Activated T-cell treated with anti-CD3 and anti-CD28 coated beads, Interleukin-2, amount 50 U/mL, for 4 hours (primary cell): ENCODE measurements at places on chromosomes 5 and 9.

- DNase-seq: no peak
Measured at GRCh38 chr5:95114305-95114704, 170.6 kb downstream of the MCTP1 start.

- no peak for DNase-seq
Measured at GRCh38 chr5:157473383-157474320, 13.6 kb downstream of the NIPAL4 start.

- no peak for DNase-seq
Measured at GRCh38 chr5:138252944-138253343, 21.5 kb downstream of the GFRA3 start.

DNA sequence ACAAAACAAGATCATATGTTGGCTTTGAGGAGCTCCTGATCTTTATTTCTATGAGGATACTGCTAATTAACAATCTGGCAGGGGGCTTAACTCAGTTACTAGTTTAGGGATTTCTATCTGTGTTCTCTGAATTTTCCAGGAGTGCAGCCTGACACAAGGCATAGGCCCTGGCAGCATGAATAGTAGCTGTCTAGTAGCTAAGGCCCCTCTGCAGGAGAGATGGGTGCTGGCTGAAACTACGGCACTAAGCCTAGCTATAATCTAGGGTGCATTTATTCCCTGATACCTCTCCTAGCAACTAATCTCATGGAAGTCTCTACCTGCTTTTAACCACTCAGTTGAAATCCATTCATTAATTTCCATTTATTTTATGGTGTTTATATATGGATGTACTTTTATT lies 268.2 kb downstream of the TMEM232 start:
- no peak for DNase-seq

DNA sequence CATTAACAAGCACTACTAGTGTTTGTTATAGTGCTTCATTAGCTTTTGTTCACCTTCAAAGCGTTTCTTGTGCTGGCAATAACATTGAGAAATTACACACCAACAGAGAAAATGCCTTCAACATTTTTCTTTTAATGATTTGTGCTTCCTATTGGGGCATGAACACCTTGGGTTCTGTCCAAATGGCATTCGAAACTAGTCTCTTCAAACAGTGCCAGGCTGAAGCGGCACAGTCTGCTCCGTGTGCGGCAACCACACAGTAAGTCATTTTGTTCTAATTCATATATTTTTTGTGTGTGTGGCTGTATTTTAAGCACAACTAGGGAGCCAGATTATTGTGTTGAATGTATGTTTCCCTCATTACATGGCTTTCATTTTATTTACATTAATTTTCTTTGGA lies 414.7 kb upstream of the SGCD start:
- DNase-seq: no peak

DNA sequence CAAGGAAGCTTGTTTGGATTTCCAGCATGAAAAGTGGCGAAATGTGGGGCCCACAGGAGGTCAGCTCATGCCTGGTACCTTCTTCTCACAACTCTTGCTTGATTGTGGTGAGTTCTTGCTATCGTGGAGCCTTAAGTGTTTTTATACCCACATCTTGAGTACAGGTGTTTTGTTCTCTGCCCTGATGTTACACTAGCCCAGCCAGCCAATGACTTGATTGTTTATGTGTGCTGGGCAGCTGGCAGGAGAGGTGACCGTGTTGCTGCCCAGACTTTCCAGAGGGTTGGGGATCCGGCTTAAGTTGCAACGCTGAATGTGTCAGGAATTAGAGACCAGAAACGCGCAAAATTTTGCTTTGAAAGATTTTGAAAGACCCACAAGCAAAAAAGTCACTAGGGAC lies 24.0 kb upstream of the TPPP start:
- no peak for DNase-seq

GRCh38 chr5:80754900-80755299 lies 100.1 kb upstream of the DHFR start:
- DNase-seq: no peak

DNA sequence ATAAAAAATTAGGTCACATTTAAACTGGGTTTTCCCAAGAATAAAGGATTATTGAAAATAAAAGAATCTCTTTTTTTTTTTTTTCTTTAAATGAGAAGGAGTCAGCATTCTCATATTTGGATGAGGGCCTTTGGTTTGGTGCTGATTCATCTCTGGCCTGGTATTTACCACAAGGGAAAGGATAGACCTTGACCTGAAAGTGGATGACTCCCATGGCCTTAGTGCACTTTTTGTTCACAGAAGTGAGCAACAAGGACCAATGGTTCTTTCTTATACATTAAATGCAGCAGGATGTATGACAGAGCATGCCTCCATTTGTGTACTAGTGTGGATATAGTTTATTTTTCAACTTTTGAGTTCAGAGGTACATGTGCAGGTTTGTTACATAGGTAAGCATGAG lies 6.9 kb downstream of the YTHDC2 start:
- DNase-seq: no peak

- DNase-seq: no peak
Measured at GRCh38 chr5:81044868-81045267, 84.7 kb downstream of the RASGRF2 start.

- no peak for DNase-seq
Measured at GRCh38 chr9:71885467-71885866, 25.5 kb downstream of the ABHD17B start.

GRCh38 chr9:5425006-5425628 lies 12.6 kb downstream of the PLGRKT start:
- no peak for DNase-seq

- no peak for DNase-seq
Measured at GRCh38 chr5:72325566-72326305, 5.6 kb downstream of the PTCD2 start.

GRCh38 chr9:134563397-134563796 lies 78.2 kb upstream of the COL5A1 start:
- no peak for DNase-seq

DNA sequence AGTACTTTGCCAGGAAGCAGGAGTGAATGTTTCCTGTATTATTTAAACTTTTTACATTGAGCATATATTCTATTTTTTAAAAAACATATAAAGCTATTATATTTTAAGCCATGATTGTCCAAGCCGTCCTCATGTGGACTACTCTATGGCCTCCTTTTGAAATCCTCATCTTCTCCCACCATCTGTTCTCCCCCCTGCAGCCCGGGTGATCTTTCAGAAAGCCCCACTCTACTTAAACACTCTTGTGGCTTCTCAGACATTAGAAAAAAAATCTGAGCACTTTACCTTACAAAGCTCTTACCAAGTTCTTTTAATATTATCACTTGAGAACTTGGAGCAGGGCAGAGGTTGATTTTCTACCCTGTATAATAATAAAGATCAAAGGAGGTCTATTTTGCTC lies 95.4 kb downstream of the CAVIN4 start:
- no peak for DNase-seq

DNA sequence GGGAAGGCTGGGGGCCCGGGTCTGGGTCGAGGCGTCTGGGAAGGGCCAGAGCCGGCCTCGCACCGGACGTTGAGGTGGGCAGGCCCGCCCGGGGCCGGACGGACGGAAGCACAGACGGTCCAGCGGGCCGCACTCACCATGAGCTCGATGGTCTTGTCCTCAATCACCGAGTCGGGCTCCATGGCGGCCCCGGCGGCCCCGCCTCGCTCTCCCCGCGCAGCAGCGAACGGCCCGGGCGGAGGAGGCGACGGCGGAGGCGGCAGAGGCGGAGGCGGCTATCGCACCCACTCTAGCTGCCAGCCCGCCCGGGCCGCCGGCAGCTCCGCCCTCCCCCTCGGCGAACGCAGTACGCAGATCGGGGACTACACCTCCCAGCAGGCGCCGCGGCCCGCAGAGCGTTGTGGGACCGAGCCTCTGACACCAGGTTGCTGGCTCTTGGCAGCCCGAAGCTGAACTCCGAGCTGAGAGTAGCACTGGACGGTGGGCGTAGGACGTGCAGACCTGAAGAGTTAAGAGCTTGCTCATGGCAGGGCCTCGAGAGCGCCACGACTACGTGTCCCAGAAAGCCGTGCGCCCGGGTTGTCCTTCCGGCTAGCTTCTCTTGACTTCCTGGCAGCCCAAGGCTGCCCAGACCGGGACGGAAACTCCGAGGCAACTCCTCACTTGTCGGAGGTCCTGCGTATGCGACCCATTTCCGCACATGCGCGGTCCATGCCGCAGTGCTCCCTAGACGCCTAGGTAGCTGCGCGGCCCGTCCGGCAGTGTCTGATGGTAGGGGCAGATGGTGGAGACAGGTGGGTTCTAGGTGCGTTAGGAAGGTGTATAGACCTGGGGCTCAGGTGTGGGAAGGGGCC lies at the start of gene FBXW11:
FBXW11 (minus strand) TSS at position 318 of the 854 bp plus-strand sequence; CDS start at position 182, 136 bp downstream.
- DNase-seq: peak; percentile 89

DNA sequence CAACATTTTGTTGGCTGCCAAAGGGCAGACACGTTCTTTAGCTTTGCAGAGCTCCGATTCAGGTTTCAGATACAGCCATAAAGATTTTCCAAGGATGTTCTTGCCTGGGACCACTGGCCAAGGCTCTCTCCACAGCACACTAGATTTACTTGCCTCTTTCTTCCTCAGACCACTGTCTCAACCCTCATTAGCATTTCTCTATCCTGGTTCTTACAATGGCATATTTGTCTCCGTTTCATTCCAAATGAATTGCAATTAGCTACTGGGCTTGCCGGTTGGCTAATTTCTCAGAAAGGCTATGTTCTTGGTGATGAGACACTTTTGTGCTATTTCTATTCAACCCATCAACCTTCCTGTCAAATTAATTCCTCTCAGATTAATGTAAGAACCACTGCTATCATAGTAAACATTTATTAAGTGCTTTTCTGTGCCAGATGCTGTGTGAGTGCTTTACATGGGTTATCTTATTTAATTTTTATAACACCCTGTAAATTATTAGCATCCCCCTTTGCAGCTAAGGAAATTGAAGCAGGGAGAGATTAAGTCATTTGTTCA lies 118.4 kb upstream of the NR3C1 start:
- no peak for DNase-seq

GRCh38 chr5:103036601-103037000 lies 83.3 kb downstream of the GIN1 start:
- no peak for DNase-seq

DNA sequence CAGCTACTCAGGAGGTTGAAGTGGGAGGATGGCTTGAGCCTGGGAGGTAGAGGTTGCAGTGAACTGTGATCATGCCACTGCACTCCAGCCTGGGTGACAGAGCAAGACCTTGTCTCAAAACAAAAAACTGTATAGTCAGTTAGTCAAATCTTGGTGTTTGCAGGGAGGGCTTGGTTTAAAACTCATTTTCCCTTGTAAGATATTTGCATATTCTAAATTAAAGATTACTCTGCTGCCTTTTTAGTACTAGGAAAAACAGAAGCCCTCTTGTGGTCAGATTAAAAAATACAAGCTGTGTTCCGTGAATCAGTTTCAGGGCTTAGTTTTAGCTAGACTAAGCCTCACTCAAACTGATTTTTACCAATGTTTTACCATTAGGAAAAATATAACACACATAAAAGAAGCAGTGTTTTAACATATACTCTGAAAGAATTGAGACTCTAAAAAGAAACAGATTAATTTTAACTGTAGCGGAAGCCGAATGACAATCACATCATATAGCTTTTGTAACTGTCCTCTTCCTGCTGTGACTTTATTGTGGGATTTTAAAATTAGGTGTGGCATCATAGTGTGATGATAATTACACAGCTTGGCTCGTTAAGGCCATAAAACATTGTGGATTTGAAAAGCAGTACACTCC lies 84.9 kb upstream of the BASP1 start:
- no peak for DNase-seq

- DNase-seq: peak; percentile 18
Measured at GRCh38 chr9:5851445-5851844, 18.5 kb upstream of the ERMP1 start.

DNA sequence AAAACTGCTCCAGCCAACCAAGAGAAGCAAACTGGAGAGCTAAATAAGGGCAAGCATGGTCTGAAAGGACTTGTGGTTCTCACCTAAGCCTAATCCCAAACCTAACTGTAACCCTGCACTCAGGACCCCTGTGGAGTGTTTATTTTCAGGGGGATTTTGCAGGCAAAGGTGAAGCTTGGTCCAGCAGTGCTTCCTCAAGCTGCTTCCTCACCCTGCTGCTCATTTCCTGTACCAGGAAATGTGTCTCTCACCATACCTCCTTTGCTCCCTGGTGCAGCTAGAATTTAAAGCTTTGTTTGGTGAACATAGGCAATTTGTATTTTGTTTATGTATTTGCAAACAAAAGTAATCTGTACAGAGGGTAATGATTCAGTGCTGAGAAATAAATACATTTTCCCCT lies 50.2 kb downstream of the CARTPT start:
- DNase-seq: no peak

- no peak for DNase-seq
Measured at GRCh38 chr9:7105095-7105494, 347.3 kb downstream of the KDM4C start.

GRCh38 chr9:97744710-97745708 lies 47.9 kb upstream of the XPA start:
- no peak for DNase-seq

DNA sequence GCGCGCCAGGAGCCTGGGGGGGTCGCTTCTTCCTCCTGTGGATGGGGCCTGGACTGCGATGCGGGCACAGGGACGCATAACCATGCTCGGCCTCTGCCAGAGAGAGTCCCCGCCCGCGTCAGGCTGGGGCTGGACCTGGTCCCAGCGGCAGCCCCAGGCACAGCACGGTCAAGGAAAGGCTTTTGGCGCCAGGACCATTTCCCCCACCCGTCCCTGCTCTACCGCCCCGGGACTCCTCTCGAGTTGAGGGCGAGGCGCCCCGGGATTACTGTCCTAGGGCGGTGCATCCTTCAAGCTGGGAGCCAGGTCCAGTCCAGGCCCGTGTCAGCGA lies 341 bp downstream of the MXD3 start:
- DNase-seq: no peak

- DNase-seq: no peak
Measured at GRCh38 chr9:121354141-121354540, 15.9 kb downstream of the STOM start.

DNA sequence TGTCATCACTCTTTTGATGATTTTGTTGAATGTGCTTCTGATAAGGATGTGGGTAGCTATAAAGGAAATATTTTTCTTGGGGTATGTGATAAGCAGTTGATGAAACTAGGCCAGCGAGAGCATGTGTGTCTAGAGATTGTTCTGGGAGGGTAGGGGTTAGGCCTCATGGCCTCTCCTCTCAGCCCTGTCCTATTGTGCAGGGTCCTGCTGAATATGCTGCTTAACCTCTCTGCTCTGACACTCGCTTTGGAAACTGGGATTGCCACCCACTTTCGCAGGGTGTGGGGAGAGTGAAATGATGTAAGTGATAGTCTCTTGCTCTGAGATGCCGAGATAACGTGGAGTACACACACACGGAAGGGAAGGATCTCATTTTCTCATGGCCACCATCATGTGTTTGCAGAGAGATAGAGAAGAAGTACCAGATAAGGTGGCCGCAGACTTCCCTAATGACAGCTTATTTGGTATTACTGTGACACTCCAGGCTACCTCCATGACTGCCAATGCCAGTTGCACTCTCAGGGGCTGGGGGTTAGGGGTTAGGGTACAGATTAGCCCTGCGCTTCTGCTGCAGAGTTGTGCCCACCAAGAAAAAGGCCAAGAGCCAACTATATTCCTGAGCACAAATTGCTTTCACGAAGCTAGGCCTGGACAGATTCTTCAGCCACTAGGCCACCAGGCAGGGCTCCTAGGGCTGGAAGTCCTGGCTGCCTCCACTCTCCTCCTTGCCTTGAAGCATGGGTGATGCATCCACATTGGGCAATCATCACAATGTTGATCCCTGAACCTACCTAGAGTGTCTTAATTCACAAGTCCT lies 25.2 kb upstream of the TNFAIP8 start:
- DNase-seq: no peak
